Stimulated activated CD8-positive, alpha-beta memory T cell treated with anti-CD3 and anti-CD28 coated beads, Interleukin-2, amount 100 ng/mL, for 1 hour (primary cell): ENCODE measurements at places on chromosomes 5 and 9.

DNA sequence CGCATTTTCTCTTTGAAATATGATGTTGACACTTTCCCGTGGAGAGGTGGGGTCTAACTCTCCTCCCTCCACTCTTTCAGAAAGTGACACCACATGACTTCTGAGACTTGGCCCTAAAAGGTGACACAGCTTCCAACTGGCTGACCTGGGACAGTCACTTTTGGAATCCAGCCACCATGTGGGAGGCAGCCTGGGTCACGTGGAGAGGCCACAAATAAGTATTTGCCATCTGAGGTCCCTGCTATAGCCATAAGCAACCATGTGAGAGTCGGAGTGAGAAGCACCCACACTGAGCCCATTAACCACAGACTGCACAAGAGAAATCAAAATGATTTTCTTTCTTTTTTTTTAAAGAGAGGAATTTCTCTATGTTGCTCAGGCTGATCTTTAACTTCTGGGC, 4.1 kb upstream of the PHYKPL start:
- DNase-seq = no peak

DNA sequence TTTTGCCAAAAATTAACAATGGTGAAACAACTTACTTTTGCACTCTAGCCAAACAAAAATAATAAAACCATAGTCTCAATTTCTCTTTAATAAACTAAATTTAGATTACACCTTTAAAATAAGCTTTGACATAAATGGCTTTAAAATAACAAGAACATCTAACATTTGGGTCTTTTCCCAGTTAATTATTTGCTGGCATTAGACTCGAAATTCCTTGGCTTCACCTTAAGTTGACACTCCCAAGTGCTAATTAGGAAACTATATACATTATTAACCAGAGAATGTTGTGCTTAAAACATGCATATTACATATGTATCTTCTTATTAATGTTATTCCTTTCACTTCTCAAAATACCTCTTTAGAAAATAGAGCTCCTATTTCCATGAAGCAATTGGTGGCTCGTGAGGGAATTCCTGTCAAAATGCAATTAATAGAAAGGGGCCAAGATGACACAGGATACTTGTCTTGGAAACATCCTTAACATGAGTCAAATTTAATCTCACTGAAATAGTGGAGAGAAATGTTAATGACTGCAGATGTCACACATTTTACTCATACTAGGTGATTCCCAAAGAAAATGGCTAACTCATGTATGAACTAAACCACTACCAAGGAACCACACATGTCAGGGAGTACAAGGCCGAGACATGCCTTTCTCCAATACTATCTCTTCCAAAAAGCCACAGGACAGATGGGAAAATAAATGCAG, 932.9 kb upstream of the DMAC1 start:
- no peak for DNase-seq

DNA sequence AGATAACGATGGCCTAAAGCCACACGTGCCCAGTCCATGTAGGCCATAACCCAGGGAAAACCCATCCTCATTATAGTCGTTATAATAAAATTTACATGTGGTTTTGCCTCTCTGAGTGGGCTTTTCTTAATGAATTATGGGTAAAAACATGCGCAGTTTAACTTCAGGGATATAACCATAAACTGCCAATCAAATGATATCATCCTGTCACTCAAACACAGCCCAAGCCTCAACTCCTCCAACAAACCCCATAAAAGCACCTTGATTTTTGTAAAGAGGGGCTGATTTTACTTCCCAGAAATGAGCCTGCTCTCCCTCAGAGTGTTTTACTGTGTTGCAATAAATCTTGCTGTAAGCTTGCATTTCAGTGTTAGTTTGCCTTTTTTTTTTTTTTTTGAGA, 15.8 kb upstream of the SETX start:
- DNase-seq = no peak

- no peak for DNase-seq
These were observed 182.6 kb downstream of the ASTN2 start for GRCh38 chr9:117232281-117232680.
